CD4-positive, alpha-beta T cell (primary cell): ENCODE measurements at places on chromosomes 1 and 21.

GRCh38 chr1:115364046-115364779 lies 26.2 kb upstream of the NGF start:
- no peak for DNase-seq

- DNase-seq = no peak
Measured at GRCh38 chr1:225915538-225915991, 8.5 kb downstream of the PYCR2 start.

GRCh38 chr1:65230731-65231481 lies 78.4 kb upstream of the DNAJC6 start:
- no peak for DNase-seq

DNA sequence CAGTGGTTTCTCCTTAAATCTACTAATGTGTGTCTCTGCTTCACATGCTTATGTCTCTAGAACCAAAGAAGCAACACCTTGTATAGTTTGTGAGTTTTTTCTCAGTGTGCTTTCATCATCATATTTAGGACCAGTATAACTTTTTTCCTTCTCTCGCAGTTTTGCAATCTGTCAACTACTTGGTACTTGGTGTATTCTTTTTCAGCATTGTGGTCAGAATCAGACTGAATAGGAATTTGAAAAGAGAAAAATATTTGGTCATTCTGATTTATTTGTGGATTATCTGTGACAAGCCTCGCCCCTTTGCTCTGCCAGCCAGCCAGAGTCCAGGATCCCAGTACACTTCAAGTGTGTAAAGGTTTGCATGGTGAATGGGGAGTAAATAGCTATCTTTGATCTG lies 122.3 kb downstream of the C1orf21 start:
- DNase-seq = no peak

DNA sequence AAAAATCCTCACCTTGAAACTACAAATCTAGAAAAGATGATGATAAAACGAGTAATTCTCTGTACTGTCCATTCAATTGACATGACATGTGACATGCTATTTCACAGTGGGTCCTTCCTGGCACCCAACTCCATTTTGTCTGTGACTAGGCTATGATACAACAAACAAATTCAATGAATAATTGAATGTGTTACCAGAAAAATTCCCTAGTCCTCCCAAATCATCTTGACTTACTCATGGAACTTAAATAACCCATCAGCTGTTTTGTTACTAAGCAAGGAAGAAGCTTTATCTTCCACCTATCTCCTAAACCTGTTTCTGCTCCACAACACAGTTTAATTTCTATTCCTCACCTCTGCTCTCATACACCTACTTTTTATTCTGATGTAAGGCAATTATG lies 30.4 kb downstream of the B3GALNT2 start:
- DNase-seq = no peak

DNA sequence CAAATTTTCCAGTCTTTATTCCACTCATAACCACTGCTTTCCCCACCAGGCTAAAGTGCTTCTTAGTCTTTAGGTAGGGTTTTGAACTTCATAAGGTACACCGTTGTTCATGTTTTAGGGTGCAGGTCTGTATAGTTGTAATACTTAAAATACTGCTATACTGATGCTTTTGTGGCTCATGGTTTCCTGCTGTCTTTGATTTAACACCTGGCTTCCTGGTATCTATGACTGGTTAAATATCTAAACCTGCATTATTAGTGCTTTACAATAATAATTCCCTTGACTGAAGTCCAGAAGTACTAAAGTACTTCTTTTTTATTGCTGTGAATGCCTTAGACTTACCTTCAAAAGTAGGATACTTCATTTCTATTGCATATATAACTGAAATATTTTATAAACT lies 384.7 kb downstream of the SRGAP2C start:
- DNase-seq = no peak

DNA sequence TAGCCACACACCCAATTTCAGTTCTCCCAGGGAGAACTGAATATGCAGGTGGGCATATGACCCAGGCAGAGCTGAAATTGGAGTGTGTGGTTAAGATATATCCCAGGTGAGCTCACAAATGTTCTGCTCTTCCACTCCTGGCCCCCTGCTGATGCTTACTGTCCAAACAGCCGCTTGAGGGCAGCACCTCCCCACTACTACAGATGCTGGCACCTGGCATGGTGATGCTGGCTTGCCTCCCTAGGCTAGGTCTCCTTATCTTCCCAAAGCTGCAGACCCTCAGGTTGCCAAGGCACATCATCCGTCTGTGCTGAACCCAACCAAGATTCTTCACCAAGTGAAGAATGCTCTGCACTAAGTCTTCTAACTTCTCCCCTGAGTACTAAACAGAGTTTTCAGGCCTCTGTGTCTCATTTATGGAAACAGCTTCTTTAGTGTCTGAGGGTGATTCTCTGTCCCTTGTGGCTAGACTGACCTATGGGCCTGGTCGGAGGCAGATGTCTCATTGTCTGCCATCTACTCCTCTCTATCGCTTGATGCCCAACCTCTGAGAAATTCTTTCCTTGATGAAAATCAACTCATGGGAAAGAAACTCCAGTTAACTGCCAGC lies 27.2 kb downstream of the XCL1 start:
- DNase-seq = peak; percentile 72
